Central memory CD4-positive, alpha-beta T cell (primary cell): ENCODE measurements at places on chromosomes 12 and 14.

- no peak for DNase-seq
Measured at GRCh38 chr14:28987516-28987915, 220.9 kb downstream of the FOXG1 start.

- DNase-seq, result no peak
Measured at GRCh38 chr12:39144613-39145061, 239.2 kb upstream of the CPNE8 start.

GRCh38 chr12:4051596-4051995, 178.4 kb upstream of the PARP11 start:
- no peak for DNase-seq

GRCh38 chr14:37655418-37655817, 60.0 kb downstream of the TTC6 start:
- no peak for DNase-seq

DNA sequence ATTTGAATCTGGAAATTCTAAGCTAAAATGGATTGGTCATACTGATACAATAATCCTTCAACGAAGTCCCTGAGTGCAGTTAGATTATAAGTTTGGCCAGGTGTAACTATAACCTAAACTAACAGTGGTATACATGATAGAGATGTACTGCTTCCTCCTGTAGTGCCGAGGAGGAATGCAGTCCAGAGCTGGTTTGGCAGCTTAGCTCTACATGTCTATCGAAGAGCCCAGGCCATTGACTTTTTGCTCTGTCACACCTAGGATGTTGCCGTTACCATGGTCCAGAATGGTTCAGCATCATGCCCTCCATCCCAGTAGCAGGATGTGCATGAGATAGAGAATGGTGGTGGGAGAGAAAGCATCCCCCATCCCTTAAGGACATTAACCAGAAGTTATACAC, 318.1 kb downstream of the ZFP36L1 start:
- no peak for DNase-seq

GRCh38 chr12:89319122-89319521, 33.2 kb downstream of the DUSP6 start:
- DNase-seq, result no peak

GRCh38 chr12:32265951-32266350, 133.4 kb upstream of the FGD4 start:
- DNase-seq, result no peak

GRCh38 chr14:21019366-21019765, 5.5 kb downstream of the NDRG2 start:
- DNase-seq, result no peak

DNA sequence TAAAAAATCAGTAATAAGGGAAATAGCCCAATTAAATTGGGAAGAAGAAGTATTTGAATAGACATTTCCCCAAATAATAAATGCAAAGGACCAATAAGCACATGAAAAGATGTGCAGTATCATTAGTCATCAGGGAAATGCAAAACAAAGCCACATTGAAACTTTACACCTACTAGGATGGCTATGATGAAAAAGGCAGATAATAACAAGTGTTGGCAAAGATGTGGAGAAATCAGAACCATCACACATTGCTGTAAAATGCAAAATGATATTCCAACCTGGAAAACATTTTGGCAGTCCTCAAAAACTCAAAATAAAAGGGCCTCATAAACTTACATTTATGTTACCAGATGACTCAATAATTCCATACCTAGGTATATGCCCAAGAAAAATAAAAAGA, 131.1 kb upstream of the G2E3 start:
- DNase-seq, result no peak

- DNase-seq, result no peak
Measured at GRCh38 chr14:103657471-103657870, 28.5 kb downstream of the KLC1 start.

DNA sequence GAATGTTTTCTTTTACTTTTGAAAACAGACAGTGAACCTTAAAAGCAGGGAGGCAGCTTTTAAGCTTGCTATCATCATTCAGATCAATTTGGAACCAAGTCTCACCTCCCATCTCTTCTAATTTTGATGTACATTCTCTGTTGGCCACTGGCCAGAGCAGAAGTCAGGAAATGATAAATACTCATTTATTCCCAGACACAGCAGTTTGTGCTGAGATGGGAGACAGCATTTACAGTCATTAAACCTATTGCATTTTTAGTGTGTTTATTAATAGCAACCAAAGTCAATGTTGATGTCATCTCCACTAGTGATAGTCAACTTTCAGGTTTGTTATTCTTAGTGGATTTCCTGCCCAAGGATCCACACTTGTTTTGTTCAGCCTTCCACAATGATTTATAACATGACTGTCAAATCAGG, 320.0 kb upstream of the ATP2B1 start:
- DNase-seq, result no peak

- no peak for DNase-seq
Measured at GRCh38 chr14:51396222-51396815, 156.3 kb downstream of the TMX1 start.

DNA sequence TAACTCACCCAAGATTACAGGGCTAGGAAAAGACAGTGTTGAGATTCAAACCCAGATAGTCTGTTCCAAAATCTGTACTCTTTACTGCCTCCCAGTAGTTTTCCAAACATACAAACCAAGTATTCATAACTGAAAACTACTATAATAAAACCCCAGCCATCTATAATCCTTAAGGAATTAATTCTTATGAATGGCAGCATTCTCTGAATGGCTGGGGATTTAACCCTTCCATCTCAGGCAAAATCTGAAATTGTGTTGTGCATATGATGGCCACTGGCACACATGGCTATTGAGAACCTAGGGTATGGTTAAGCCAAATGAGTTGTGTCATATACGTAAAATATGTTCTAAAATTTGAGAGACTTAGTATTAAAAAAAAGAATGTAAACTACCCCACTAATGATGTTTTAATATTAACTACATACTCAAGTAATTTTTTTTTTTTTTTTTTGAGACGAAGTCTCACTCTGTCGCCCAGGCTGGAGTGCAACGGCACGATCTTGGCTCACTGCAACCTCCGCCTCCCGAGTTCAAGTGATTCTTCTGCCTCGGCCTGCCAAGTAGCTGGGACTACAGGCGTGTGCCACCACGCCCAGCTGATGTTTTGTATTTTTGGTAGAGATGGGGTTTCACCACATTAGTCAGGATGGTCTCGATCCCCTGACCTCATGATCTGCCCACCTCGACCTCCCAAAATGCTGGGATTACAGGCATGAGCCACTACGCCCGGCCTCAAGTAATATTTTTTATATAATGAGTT, 16.7 kb downstream of the PPP1R13B start:
- no peak for DNase-seq
